ENCODE measurements at places on chromosomes 4 and X.

- no peak for DNase-seq
Observed at GRCh38 chrX:131649741-131650140, 105.9 kb downstream of the OR13H1 start.

GRCh38 chrX:114038358-114038757, 545.5 kb upstream of the HTR2C start:
- DNase-seq, result no peak

GRCh38 chrX:154352012-154352401, 22.4 kb downstream of the FLNA start:
- no peak for DNase-seq

DNA sequence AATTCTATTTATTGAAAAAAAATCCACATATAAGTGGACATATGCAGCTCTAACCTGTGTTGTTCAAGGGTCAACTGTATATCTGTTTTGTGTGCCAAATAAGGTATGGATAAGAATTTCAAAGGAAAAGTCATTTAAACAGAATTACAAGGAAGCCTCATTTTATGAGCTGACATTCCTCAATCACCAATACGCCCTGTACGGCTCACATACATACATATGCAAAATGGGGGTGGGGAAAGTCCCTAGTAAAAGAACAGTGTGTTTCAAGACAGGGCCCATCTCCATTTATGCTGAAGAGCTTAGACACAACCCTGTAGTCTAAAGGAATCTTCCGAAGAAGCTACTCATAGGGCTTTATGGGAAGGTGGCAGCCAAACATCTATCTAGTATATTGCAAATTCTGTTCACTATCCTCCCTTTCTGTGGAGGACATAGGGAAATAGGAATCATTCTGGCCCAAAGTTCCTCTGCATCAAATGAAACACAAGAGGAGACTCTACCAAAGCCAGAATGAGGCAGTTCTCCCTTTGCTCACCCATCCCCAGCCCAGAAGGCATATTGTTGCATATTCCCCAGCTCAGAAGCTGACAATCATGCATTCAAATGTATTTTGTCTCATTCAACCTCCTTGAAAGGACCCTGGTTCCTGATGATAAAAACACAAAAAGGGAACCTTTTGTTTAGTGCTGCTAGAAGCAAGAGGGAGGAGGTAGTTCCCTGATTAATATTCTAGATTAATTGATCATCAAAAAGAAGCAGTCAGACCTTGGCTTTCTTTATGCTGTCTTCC, 13.7 kb upstream of the ZBTB33 start:
- DNase-seq, result no peak

DNA sequence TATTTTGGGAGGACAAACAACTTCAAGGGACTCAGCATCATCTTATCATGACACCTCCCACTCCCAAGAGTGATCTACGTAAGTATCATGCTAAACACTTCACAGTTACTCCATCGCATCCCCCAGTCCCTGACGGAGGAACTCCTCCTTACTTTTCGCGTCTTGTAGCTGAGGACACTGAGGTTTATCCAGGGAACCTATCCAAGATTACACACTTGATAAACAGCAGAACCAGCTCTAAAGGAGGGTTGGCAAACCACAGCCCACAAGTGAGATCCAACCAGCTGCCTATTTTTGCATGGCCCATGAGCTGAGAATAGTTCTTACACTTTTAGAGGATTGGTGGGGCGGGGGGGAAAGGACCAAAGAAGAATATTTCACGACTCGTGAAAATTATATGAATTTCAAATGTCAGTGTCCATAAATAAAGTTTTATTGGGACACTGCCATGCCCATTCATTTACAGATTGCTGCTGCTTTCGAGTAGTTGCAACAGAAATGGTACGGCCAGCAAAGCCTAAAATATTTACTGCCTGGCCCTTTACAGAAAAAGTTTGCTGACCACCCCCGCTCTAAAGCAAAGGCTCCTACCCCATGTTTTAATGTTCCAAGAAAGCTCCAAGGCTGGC, 47.8 kb downstream of the SEPSECS start:
- no peak for DNase-seq

DNA sequence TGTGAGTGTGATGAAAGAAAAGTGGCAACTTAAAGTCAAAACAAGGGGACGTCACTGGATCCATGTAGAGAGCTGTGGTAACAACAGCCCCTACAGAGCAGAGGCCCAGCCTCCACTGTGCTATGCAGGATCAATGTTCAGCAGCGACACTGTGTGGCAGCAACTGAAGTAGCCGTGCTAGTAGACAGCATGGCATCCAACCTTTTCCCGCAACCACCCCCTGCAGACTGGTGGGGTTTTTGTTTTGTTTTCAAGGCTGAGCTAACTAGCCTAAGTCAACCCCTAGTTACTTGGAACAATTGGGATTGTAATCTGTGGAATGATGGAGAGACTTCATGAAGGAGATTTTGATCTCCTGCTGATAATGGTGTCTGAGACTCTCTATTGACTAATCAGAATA, 44.4 kb upstream of the PPARGC1A start:
- no peak for DNase-seq

GRCh38 chr4:127781300-127782024, 660 bp upstream of the HSPA4L start:
- DNase-seq, result no peak

DNA sequence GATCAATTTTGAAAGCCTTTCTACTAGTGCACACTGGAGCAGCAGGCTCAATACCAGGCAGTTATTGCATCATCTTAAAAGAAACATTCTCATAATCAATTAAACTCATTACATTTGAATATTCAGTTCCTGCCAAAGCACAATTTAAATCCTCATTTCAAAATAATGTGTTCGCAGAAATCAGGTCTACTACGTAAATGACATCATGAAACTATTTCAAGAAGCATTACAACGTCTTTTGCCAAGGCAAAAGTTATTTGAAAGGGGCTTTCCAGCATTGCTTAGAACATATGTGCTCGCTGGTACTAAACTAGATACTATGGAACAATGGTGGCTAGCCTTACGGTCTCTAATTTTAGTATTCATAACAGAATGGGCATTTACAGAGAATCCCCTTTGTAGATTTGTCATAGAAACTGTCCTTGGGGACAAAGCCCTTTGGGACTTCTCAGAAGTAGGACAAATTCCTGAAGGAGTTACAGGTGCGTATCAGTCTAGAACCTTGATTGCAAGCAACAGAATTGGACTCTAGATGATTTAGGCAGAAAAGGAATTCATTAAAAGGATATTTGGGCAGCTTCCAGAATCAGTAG, 27.6 kb upstream of the HUWE1 start:
- DNase-seq, result no peak

DNA sequence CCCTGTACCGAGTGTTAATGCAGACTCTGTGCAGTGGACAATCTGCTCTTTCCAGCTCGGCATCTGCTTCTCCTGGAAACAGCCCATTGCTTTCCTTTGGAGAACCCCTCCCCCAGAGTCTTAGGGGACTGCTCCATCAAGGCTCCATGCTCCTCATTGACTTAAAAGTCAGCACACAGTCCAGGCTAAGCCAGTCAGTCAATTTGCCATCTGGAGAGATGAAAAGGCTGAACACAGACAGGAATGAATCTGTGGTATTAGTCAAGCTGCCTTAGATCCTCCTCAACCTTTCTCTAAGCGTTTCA, 20.3 kb downstream of the ATP8A1 start:
- no peak for DNase-seq

- no peak for DNase-seq
Observed at GRCh38 chr4:121824950-121825349, 1.3 kb upstream of the CCNA2 start.

DNA sequence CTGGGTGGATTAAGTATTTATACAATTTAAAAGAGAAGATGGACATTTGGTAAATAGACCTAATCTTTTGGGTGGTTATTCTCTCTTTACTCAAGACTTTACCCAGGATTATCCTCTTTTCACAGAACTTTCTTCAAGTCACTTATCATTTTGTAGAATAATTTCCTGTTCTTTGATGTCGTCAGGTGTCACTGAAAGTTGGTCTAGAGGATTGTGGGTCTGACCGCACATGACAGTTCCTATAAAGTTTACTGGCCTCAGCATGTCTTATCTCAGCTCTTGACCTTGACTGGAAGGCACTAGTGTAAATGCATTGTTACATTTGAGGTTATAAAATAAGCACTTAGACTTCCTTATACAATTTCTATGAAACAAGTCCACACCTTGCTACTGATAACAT, 139.9 kb upstream of the SLC4A4 start:
- no peak for DNase-seq

GRCh38 chr4:54094451-54094850, 5.5 kb upstream of the GSX2 start:
- DNase-seq, result no peak

GRCh38 chr4:153655928-153656327, 28.2 kb upstream of the TLR2 start:
- DNase-seq, result no peak

DNA sequence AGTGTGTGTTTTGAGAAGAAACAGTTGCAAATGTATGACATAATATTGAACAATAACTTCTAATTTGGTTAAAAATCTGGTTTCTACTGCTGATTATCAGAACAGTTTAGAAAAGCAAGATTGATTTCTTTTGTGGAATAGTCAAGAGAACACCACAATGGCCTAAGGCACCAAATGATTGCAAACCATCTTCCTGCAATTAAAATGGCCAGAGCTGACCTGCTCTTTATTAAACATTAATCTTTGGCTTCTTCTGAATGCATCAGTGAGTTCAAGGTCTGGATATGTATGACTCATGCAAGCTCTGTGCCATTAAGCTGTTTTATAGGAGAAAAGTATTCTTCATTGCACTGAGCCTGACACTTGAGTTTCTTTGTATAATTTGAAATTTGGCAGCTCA, 107.8 kb upstream of the PDHA2 start:
- no peak for DNase-seq

- no peak for DNase-seq
Observed at GRCh38 chr4:104416725-104417356, 77.9 kb downstream of the CXXC4 start.

DNA sequence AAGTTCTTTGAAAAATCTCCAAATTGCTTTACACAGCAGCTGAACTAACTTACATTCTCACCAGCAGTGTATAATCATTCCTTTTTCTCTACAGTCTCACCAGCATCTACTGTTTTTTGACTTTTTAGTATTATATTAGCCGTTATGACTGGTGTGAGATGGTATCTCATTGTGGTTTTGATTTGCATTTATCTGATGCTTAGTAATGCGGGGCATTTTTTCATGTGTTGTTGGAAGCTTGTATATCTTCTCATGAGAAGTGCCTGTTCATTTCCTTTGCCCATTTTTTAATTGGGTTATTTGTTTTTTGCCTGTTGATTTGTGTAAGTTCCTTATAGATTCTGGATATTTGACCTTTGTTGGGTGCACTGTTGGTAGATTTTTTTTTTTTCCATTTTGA, 931.7 kb downstream of the CENPC start:
- DNase-seq, result no peak

- no peak for DNase-seq
Observed at GRCh38 chr4:21692241-21692640, 256.3 kb downstream of the KCNIP4 start.

- no peak for DNase-seq
Observed at GRCh38 chr4:73944061-73944875, 37.6 kb downstream of the PF4 start.

DNA sequence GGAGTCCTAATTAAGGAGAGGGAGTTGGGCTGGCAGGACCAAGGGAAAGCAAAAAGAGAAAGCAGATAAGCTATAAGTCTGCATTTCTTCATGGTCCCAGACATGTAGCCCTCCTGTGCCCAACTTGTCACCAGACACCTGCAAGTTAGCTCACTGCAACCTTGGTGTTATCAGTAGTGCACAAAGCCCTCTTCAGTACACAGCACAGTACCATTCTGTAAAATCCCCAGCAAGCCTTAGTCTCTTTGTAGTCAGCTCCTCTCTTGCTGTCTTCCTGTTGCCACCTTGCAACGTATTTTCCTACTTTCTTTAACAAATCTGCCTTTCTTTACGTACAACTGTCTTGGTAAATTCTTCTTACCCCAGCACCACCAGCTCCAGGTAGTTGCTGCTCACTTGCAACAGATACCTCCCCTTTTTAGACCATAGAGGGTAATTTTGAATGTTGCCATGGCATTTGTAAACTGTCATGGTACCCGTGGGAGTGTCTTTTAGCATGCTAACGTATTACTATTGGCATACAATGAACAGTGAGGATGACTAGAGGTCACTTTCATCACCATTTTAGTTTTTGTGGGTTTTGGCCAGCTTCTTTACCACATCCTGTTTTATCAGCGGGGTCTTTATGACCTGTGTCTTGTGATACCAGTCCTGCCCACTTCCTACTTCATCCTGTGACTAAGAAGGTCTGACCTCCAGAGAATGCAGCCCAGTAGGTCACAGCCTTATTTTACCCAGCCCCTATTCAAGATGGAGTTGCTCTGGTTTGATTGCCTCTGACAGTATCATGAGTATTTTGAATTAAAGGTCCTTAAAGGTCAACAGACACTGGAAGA, 28.3 kb upstream of the AP1S2 start:
- DNase-seq, result peak; percentile 10

DNA sequence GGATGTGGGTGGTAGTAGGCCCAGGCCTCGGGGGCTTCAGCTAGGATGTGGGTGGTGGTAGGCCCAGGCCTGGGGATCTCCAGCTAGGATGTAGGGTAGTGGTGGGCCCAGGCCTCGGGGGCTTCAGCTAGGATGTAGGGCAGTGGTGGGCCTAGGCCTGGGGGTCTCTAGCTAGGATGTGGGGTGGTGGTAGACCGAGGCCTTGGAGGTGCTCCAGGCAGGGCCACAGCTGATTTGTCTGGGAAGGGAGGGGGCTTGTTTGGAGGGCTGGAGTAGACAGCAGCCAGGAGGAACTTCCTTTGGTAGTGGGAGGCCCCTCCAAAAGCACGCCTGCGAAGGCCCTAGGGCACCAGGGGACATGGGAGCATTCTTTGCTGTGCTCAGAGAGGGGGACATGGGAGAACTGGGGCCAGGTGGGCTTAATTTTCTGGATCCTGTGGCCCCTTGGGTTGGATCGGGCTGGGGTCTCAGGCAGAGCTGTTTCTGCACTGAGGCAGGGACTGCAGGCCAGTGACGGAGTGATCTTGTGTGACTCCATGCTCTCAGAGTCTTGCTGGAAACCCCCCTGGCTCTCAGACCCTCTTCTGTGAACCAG, 3.3 kb upstream of the SPON2 start:
- DNase-seq, result no peak

- no peak for DNase-seq
Observed at GRCh38 chr4:176334066-176334465, 14.3 kb downstream of the SPCS3 start.

GRCh38 chrX:2385224-2385623, 115.6 kb downstream of the DHRSX start:
- DNase-seq, result no peak
